Glutamatergic neuron (in vitro differentiated cells): ENCODE measurements at places on chromosomes 12 and 14. TPM values are rescaled to one million over a fixed set of nuclear protein-coding genes. Genes with fewer than 3 reads are reported as not detected.
A peak's percentile ranks its signal among the peaks of the same experiment; 100 is the strongest.

- H3K36me3 ChIP-seq: no peaks in the 10 kb centered on the region
- no peak overlapping the region for H3K4me3 ChIP-seq
- no peaks in the 10 kb centered on the region for H3K4me1 ChIP-seq
- H3K27me3 ChIP-seq: no peaks in the 10 kb centered on the region
These were observed 389.3 kb upstream of the USP15 start for GRCh38 chr12:61870658-61871484.

FAM90A1 gene
- total RNA-seq: 0.54 TPM

- DNase-seq: no peak
- H3K36me3 ChIP-seq: no peaks in the 10 kb centered on the region
- H3K4me3 ChIP-seq: no peak overlapping the region
- H3K4me1 ChIP-seq: peaks cover 3% of the 10 kb centered on the region
- H3K27me3 ChIP-seq: peaks cover 9% of the 10 kb centered on the region
These were observed 9.2 kb downstream of the PHB2 start for GRCh38 chr12:6961278-6961694.

TAS2R14 gene
- 3.3 TPM for total RNA-seq

SART3 gene
- total RNA-seq: 72.6 TPM

GRCh38 chr12:50508970-50509663 lies 4.3 kb downstream of the DIP2B start:
- H3K36me3 ChIP-seq: no peaks in the 10 kb centered on the region
- H3K4me1 ChIP-seq: peaks cover 11% of the 10 kb centered on the region
- H3K4me3 ChIP-seq: no peak overlapping the region
- DNase-seq: no peak
- H3K27me3 ChIP-seq: peaks cover 3% of the 10 kb centered on the region
- H3K27ac ChIP-seq: no peak overlapping the region

GRCh38 chr12:93166541-93167307 lies 211.0 kb upstream of the NUDT4 start:
- no peaks in the 10 kb centered on the region for H3K36me3 ChIP-seq
- H3K27me3 ChIP-seq: peaks cover 2% of the 10 kb centered on the region
- H3K27ac ChIP-seq: no peak overlapping the region
- no peak overlapping the region for H3K4me3 ChIP-seq
- no peak for DNase-seq

PFKM gene
- 169 TPM for total RNA-seq

DNA sequence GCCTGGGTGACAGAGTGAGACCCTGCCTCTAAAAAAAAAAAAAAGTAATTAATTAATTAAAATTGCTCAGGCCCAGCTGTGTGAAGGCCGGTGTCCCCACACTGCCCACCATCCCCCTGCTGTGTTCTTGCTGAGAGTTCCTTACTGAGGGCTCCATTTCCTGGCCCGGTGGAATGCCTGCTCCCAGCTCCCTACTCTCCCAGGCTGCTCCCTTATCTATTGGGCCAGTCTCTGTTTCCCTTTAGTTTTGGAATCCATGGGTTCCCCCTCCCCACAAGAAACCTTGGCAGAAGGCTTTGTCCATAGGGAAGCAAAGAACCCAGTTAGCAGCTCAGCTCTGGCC lies 19.0 kb downstream of the MLXIP start:
- H3K27me3 ChIP-seq: peaks cover 12% of the 10 kb centered on the region
- DNase-seq: no peak
- peak overlapping the region; percentile 99 for H3K27ac ChIP-seq
- peak overlapping the region; percentile 83 for H3K4me3 ChIP-seq
- peaks cover 41% of the 10 kb centered on the region for H3K4me1 ChIP-seq
- peaks cover 2% of the 10 kb centered on the region for H3K36me3 ChIP-seq

- H3K27ac ChIP-seq: no peak overlapping the region
- no peaks in the 10 kb centered on the region for H3K36me3 ChIP-seq
- H3K4me3 ChIP-seq: no peak overlapping the region
- no peak for DNase-seq
- no peaks in the 10 kb centered on the region for H3K27me3 ChIP-seq
- H3K4me1 ChIP-seq: no peaks in the 10 kb centered on the region
These were observed 15.8 kb upstream of the SLC16A7 start for GRCh38 chr12:59580050-59580449.

SYNDIG1L gene
- total RNA-seq: 1.5 TPM

- H3K36me3 ChIP-seq: peaks cover 31% of the 10 kb centered on the region
- H3K27me3 ChIP-seq: peaks cover 13% of the 10 kb centered on the region
- H3K4me3 ChIP-seq: no peak overlapping the region
These were observed 3.3 kb downstream of the ARHGAP9 start for GRCh38 chr12:57476162-57476992.

DNA sequence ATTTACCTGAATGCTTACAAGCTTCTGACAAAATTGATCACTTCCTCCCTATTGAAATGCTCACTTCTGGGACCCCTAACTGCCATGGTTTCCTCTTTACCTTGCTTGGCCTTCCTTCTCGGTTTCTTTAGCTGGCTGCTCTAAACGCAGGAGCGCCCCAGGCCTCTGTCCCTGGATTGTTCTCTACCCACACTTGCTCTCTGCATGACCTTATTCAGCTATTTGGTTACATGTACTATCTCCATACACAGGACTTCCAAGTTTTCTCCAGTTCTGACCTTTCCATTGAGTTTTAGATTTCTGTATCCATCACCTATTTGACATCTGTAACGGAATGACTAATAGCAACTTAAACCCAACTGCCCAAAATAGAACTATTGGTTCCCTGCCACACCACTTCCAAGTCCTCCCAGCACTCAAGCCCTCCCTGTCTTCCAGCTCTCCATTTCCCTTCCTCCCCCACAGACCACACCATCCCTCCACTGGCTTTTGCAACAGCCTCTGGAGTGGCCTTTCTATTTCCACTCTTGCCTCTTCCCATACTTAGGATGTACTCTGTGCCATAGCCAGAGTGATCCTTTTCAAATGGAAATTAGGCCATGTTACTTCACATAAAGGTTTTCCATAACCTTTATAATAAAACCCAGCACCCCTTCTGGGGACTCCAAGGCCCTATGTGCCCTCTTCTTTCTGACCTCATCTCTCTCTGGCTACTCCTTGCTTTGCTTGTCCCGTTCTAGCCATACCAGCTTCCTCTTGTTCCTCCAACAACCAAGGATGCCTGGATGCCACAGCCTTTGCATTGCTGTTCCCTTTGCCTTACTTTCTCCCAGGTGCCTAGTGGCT lies 202.2 kb downstream of the AEBP2 start:
- no peak overlapping the region for H3K4me3 ChIP-seq
- no peak overlapping the region for H3K27ac ChIP-seq
- H3K36me3 ChIP-seq: peaks cover 5% of the 10 kb centered on the region
- peaks cover 6% of the 10 kb centered on the region for H3K4me1 ChIP-seq
- DNase-seq: no peak

GRCh38 chr14:100566119-100566518 lies 21.1 kb downstream of the BEGAIN start:
- H3K27ac ChIP-seq: no peak overlapping the region
- peaks cover 20% of the 10 kb centered on the region for H3K4me1 ChIP-seq
- peaks cover 10% of the 10 kb centered on the region for H3K27me3 ChIP-seq

DNA sequence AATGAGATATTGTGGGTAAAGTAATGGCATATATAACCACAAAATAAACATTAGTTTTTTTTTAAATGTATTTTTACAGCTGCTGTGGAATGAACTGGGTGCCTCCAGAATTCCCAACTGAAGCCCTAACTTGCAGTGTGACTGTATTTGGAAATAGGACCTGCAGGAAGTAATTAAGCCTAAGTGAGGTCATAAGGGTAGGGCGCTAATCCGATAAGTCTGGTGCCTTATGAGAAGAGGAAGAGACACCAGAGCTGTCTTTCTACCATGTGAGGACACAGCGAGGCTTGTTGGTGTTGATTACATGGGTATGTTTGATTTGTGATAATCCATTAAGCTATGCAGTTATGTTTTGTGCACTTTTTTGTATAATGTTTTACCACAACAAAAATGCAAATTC lies 136.8 kb downstream of the TPH2 start:
- H3K27me3 ChIP-seq: peaks cover 2% of the 10 kb centered on the region
- peaks cover 8% of the 10 kb centered on the region for H3K36me3 ChIP-seq
- DNase-seq: no peak
- peaks cover 17% of the 10 kb centered on the region for H3K4me1 ChIP-seq

DNA sequence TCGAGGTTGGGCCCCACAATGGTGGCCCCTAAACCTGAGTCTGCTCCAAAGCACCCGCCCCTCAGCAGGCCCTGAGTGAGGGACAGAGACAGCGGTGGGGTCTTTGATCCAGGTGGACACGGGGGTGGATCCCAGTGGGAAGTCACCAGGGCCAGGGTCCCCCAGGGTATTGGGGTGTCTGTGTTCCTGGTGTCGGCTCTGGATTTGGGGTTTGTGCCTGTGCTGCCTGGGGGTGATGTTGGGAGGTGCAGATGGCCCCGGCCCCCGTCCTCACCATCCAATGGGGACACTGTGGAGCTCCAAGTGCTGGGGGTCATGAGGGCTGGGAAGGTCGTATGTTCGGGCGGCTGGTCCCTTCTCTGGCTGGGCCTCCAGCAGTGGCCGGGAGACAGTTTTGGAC lies 354.2 kb downstream of the TMEM121 start:
- no peak overlapping the region for H3K4me3 ChIP-seq
- H3K36me3 ChIP-seq: peaks cover 6% of the 10 kb centered on the region
- H3K27me3 ChIP-seq: peaks cover 2% of the 10 kb centered on the region
- H3K27ac ChIP-seq: no peak overlapping the region
- H3K4me1 ChIP-seq: no peaks in the 10 kb centered on the region

- H3K4me1 ChIP-seq: no peaks in the 10 kb centered on the region
- no peaks in the 10 kb centered on the region for H3K27me3 ChIP-seq
- H3K27ac ChIP-seq: no peak overlapping the region
These were observed 33.7 kb upstream of the SGPP1 start for GRCh38 chr14:63761351-63762117.

DNA sequence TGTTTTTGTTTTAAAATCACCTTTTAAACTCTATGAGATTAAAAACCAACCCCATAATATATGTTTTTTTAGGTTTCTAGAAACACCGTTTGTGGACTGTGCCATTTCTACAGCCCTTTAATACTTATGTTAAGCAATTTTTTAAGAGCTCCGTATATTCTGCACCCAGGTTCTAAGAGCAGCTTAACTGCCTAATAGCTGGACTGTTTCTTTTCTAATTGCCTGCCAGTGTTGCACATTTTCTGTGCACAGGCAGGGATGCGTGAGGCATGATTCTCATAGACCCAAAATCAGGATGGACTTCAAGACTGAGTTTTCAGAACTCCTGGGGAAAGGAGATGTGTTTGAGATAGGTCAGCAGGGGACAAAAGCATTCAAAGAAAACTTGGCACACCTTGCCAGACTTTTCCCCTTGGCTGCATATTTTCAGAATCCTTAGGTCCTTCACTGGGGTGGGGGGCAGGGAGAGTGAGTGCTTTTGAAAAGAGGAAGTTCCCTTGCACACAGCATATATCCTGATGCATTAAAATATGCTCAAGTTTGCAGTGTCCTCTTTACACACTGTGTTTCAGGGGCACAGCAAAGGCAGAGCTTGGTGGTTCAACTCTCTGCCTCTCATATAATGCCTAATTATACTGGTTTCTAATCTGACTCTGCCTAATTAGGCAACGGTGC lies 27.9 kb downstream of the TMEM30B start:
- H3K36me3 ChIP-seq: no peaks in the 10 kb centered on the region
- no peak overlapping the region for H3K27ac ChIP-seq
- no peak overlapping the region for H3K4me3 ChIP-seq
- H3K27me3 ChIP-seq: peaks cover 2% of the 10 kb centered on the region
- no peak for DNase-seq

DNA sequence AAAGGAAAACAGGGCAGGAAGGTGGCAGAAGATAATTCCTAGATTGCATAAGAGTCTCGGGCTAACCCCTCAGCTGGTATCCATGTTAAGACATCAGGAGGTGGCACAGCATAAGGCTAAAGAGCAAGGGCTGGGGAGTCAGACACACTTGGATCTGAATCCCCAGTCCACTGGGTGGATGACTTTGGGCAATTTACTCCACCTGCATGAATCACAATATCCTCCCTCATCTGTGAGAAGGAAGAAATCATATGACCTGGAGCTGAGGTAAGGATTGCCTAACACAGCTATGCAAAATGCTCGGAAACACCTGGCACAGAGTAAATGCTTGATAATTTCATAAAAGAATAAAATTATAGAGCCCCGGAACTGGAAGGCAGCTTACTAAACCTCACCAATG lies 217.9 kb downstream of the PIK3C2G start:
- H3K27me3 ChIP-seq: peaks cover 1% of the 10 kb centered on the region
- DNase-seq: no peak
- peaks cover 8% of the 10 kb centered on the region for H3K4me1 ChIP-seq
- H3K36me3 ChIP-seq: no peaks in the 10 kb centered on the region
- no peak overlapping the region for H3K27ac ChIP-seq

LTA4H gene
- 27.6 TPM for total RNA-seq

- H3K4me1 ChIP-seq: no peaks in the 10 kb centered on the region
- H3K27ac ChIP-seq: no peak overlapping the region
- DNase-seq: no peak
- H3K36me3 ChIP-seq: no peaks in the 10 kb centered on the region
These were observed 30.8 kb upstream of the TBC1D30 start for GRCh38 chr12:64793610-64794009.

DNA sequence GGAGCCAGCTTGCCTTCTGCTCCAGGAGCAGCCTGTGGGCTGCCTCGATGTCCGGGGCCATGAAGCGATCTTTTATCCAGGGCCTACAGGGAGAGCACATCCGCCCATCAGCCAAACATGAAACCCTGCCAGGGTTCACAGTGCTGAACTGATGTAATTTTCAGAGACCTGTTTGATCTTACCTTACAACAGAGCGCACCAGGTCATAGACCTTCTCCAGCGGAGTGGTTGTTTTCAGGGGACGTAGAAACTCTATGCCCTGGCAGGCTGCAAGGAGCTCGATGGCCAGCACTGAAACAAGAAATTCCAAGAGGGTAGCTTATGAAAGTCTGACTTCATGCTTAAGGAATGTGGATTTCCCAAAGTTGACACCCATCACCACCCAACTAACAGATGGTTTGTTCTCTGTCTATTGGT lies 19.7 kb downstream of the HAL start:
- no peaks in the 10 kb centered on the region for H3K27me3 ChIP-seq
- H3K27ac ChIP-seq: no peak overlapping the region
- no peaks in the 10 kb centered on the region for H3K4me1 ChIP-seq

BCL11B gene
- total RNA-seq: 2.6 TPM
